ENCODE measurements at places on chromosomes 1 and 21.

DNA sequence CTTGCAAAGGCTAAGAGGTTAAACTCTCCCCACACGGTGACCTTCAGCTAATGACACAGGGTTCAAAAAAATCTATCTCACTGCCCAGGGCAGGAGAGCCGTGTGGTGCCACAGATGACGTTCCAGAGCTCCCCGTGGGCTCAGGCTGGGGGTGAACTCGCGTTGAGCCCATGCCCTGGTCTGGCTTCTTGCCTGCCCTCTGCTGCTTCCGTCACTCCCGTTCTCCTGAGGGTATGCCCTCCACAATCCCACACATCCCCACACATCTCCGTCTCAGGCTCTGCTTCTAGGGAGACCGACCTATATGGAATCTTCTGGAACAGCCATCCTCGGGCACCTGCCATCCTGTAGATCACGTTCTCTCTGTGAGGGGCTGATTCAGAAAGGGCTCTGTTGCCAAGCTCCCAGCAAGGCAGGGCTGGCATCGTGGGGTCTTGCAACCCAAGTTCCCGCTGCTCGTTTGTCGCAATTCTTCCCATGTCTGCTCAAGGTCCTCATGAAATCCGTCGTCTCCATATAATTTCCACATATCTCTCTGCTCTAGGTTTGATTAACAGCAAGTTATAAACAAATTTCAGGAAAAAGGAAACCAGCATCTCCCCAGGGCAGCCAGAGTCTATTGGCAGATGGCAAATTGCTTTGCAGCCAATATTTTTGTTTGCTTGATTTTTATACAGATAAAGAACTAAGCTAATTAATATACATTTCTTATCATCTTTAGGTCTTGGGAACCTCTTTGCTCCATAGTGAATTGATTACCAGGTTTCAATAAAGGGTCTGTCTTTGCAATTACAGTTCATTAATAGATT lies 278.2 kb downstream of the PTPRU start:
- no peak for DNase-seq

DNA sequence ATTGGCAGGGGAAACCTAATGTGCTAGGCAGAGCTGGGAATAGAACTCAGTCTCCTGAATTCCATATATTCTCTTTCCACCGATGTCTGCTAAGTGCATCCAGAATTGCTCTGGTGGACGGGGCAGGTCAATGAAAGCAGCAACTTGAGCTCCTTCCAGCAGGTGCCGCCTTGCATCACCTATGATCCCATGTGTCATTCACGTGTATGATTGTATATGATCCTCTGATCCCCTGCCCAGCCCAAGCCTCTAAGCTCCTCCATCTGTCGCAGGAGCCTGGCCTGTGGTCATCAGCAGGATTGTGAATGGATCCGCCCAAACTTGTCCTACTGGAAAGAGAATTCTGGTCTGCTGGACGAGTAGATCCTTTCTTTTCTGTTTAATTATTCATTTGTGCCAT lies 13.1 kb downstream of the ACTA1 start:
- no peak for DNase-seq

GRCh38 chr1:31063631-31064030 lies 1.9 kb downstream of the PUM1 start:
- no peak for DNase-seq

GRCh38 chr21:42107881-42108553 lies 36.9 kb downstream of the UMODL1 start:
- no peak for DNase-seq

Data from brain microvascular endothelial cell (primary cell).